ENCODE measurements at places on chromosomes 6 and 20. TPM values are rescaled to one million over a fixed set of nuclear protein-coding genes. Genes with fewer than 3 reads are reported as not detected.

Gene PIGT
- 139 TPM for total RNA-seq

DNA sequence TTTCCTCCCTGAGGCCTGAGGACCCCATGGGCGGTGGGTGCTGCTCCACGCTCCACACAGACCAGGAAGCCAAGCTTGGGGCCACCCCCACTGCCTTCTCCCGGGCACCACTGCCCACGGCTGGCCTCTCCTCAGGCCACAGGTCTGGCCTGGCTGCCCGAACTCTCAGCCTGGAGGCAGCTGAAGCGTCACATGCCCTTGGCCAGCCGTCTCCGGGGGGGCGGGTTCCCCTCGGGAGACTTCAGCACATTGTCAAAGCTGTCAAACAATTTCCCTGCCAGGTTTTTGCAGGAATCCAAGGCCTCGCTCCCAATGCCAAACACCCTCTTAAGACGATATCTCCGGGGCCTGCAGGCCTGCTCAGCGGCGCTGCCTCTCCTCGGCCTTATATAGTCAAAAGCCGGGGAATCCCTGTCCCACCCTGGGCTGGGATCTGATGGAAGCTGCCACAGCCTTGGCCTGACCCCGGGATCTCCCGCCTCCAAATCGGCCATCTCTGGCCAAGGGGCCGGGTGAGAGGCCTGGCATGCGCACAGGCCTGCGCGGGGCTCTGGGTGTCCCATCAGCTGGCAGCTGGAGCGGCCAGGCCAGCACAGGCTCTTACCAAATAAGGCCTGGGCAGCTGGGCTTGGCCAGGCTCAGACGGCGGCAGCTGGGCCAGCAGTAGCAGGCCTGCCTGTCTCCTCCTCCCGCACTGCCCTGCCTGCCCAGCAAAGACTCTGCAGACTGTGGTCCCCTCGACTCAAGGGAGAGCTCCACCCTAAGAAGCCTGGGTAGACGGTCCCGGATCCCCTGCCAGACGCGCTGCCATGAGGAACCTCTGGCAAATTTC lies 49.7 kb downstream of the RBM38 start:
- no peak for DNase-seq

Gene RALGAPB
- 10.7 TPM for total RNA-seq

Gene PHF1
- 30.8 TPM for total RNA-seq

DNA sequence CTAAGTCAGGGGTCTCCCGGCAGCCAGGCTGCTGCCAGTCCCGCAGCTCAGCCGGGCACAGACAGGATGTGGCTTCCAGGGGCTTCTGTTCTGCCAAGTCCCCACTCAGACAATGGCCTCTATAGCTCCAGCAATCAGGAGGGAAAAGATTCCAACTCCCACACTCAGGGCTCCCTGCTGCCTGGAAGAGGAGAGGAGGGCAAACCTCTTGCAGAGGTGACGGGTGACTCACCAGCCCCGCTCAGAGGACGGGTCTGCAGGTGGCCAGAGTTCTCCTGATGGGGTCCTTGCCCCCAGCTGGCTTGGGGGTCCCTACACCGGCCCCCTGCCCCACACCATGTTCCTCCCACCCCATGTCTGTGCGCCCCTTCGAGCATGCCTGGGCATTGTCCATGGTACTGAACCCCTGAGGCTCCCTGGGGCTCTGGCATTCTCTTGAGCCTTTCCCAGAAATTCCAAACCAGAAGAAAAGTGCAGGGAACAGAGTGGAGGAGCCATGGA lies 32.6 kb downstream of the NTSR1 start:
- DNase-seq: peak; percentile 80

GRCh38 chr6:12483712-12484111 lies 193.6 kb downstream of the EDN1 start:
- DNase-seq: peak; percentile 95

DNA sequence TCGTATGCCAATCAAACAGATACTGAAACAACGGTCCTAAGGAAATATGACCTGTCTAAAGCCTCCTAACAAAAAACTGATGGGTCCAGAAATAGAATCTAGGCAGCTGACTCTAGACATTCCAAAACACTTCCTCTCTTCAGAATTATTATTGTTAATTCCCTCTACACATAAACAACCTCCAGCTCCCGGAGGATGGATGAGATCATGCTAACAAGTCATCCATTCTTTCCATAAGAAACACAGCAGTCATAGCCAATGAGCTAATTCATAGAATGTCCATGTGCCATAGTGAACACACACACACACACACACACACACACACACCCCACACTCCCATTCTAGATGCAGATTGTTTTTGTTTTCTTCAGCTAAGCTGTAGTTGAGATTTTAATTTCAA lies 44.3 kb downstream of the HDGFL1 start:
- peak; percentile 55 for DNase-seq

DNA sequence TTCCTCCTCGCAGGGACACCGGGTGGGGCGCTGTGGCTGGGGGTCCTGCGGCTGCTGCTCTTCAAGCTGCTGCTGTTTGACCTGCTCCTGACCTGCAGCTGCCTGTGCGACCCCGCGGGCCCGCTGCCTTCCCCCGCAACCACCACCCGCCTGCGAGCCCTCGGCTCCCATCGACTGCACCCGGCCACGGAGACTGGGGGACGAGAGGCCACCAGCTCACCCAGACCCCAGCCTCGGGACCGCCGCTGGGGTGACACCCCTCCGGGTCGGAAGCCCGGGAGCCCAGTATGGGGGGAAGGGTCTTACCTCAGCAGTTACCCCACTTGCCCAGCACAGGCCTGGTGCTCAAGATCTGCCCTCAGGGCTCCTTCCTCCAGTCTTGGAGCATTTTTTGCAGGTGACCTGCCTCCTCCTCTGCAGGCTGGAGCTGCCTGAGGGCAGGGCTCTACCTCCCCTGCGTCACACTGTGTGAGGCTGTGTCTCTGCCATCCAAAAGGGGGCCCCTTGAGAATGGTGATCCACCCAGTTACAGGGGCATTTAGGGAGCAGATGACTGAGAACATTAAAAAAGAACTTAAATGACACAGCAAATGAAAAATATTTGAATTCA lies 3.9 kb upstream of the CNPY3 start:
- DNase-seq: no peak

Gene SDCBP2
- total RNA-seq: 1.1 TPM

Gene ACSS1
- total RNA-seq: 0.08 TPM

GRCh38 chr6:26607434-26608230 lies 10.9 kb downstream of the ABT1 start:
- peak; percentile 74 for DNase-seq

All from HT1080 (cell line).